ENCODE measurements at places on chromosomes 1 and 21.

GRCh38 chr1:230204842-230205241, 137.8 kb downstream of the GALNT2 start:
- no peak for DNase-seq

GRCh38 chr21:27244776-27245175, 277.9 kb upstream of the ADAMTS5 start:
- DNase-seq: no peak

DNA sequence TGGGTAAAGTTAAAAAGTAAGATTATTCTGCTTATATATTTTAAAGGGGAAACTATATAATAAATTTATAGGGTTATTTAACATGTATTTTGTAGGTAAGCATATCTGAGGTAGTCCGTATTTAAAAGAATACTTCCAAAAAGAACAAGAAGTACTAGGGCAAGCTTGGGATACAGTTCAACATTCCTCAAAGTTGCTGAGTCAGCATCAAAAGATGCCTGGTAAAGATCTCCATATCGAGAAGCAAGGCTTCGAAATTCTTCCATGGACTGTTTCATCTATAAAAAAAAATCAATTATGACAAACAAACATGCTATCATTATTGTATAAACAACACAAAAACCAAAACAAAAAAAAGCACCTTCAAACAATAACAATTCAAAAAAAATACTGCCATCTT, 67.7 kb downstream of the INTS7 start:
- DNase-seq: no peak

DNA sequence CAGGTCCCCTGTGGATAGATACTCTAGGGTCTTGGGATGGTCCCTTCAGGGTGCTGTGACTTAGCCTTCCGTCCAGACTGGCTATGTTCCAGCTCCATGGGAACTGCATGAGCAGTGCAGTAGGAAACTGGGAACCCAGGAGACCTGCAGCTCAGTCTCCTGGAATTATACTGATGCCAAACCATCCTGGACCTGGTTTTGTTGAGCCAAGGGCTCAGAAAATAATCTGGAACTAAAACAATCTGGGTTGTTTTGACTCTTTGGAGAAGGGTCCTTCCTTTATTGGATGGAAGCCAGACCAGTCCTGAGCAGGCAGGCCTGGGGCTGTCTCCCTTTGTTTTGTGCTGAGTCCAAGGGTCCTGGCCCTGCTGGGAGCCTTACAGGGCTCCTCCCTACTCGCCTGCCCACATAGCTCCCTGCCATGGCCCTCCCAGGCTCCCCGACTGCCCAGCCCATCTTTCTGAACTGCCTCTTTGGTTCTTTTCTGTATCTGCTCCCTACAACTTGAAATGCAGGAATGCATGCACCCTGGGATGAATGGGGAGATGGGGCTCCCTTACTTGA, 1.2 kb downstream of the IPO13 start:
- no peak for DNase-seq

- DNase-seq: no peak
Measured at GRCh38 chr21:39430457-39430856, 15.1 kb downstream of the LCA5L start.

GRCh38 chr1:228937851-228938536, 202.7 kb downstream of the RHOU start:
- no peak for DNase-seq

DNA sequence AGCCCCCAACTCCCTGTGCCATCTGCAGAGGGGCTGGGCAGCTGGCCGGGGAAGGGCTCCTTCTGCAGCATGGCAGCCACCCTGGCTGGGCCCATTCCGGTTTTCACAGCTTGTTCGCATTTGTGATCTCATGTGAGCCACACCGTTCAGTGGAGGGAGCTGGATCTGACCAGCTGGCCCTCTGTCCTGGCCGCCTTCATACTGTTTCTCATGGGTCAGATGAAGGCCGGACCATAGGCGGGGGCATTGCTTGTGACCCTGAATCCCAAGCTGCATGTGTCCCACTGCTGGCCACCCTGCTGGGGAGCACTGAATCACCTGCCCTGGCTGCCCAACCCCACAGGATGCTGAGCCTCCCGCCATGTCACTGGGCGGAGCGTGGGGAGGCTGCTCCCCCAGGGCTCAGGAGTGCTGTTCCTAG, 36.4 kb upstream of the PRSS38 start:
- DNase-seq: no peak

DNA sequence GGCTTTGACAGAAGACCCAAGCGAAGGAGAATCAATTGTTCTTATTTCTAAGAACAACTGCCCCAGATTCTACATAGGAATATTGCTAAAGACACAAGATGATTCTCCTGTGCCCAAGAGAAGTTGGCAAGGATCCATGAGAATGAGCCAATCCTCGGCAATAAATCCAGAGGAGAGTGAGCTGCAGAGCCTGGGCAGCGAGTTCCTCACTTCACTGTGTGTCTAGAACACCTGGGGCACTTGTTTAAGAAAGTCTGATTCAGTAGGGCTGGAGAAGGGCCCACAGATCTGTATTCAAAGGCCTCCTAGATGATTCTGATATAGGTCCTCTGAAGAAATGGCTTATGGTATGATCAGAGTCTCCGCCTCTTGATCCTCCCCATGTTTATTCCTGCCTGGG, 31.8 kb downstream of the GADD45A start:
- no peak for DNase-seq

DNA sequence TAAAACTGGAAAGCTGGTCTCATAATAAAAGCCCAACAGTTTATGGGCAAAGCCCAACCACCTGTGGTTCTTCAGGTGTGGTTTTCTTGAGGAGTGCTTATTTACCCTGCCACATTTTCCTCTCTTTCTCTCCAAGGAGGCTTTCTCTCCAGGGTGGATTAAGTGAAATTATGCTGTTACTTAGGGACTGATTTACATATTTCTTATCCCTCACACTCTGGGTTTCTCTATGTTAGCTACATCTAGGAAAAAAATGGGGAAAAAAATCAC, 4.8 kb downstream of the TBX19 start:
- no peak for DNase-seq

DNA sequence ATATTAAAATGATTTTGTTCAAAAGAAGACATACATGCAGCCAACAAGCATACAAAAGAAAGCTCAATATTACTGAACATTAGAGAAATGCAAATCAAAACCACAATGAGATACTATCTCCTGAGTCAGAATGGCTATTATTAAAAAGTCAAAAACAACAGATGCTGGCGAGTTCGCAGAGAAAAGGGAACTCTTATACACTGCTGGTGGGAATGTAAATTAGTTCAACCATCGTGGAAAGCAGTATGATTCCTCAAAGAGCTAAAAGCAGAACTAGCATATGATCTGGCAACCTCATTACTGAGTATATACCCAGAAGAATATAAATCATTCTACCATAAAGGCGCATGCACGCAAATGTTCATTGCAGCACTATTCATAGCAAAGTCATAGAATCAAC, 126.0 kb upstream of the HMCN1 start:
- DNase-seq: no peak

DNA sequence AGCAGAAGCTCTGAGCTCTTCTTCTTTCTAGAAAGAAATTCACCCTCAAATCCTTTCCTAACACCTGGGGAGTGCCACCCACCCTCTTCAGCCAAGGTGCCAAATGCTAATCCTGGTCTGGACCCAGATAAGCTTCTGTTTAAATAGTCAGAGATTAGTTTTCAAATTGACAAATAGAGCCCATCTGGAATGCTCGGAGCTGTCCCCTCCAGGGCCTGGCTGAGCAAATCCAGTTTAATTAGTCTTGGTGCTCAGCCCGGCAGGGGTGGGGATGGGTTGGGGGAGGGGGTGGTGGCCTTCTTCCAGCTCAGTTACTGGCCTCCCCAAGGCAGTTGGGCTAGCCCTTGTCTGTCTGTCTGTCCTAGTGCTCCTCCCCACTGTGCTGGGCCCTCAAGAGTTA, 269.5 kb downstream of the GRIK3 start:
- no peak for DNase-seq

GRCh38 chr1:90969241-90969640, 52.6 kb downstream of the ZNF644 start:
- DNase-seq: no peak

DNA sequence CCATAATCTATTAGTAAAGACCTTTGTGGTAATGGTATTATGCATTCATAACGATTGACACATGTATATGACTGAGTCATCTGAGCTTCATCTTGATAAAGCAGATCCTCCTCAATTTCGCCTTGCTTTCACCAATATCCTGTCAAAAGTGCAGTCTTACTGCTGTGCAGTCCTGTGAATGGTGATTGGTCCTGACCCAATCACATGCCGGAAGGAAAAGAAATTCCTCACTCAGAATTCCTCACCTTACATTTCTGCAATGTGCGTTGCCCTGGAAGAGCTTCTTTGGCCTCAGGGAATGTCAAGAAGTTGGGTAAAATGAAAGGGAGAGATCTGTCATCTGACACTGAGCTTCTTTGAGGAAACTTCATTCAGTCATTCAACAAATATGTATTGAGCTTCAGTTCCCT, 121.0 kb upstream of the TSPAN2 start:
- DNase-seq: no peak

DNA sequence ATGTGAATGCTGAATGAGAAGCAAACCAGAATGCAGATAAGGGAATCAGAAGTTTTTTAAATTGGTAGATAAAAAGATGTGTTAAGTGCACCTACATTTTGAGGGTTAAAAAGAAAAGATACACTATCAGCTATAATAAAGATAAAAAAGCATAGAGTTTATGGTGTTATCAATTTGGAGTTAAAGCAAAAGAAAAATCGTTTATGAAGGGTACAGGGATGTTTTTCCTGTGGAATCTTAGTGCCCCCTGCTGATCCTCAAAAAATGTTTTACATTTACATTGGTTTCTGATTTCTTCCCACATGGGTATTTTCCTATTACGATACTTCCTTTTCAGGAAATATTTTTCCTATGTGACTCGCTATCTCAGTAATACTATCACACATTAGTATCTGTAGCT, 293.5 kb downstream of the MRPL39 start:
- DNase-seq: no peak

DNA sequence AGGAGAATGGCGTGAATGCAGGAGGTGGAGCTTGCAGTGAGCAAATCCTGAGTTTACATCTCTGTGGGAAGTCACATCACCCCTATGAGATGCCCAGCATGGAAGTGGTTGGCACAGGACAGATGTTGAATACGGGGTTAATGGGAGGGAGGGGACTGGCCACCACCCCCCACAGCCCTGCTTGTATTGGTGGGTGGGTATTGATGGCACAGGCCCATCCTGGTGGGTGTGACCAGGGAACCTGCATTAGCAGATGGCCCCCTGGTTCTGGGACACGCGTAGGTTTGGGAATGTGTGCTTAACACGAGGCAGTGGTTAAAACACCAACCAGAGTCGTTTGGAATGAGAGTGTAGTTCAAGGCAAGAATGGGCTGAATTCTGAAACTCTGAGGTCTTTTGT, 117.9 kb downstream of the PRDM2 start:
- DNase-seq: no peak

- DNase-seq: no peak
Measured at GRCh38 chr1:17686258-17686657, 68.9 kb upstream of the ACTL8 start.

GRCh38 chr1:150536836-150537731, 12.1 kb upstream of the ADAMTSL4 start:
- no peak for DNase-seq

GRCh38 chr1:223829678-223830077, 16.1 kb downstream of the TP53BP2 start:
- DNase-seq: no peak

GRCh38 chr1:61121631-61122030, 39.3 kb downstream of the NFIA start:
- DNase-seq: no peak

DNA sequence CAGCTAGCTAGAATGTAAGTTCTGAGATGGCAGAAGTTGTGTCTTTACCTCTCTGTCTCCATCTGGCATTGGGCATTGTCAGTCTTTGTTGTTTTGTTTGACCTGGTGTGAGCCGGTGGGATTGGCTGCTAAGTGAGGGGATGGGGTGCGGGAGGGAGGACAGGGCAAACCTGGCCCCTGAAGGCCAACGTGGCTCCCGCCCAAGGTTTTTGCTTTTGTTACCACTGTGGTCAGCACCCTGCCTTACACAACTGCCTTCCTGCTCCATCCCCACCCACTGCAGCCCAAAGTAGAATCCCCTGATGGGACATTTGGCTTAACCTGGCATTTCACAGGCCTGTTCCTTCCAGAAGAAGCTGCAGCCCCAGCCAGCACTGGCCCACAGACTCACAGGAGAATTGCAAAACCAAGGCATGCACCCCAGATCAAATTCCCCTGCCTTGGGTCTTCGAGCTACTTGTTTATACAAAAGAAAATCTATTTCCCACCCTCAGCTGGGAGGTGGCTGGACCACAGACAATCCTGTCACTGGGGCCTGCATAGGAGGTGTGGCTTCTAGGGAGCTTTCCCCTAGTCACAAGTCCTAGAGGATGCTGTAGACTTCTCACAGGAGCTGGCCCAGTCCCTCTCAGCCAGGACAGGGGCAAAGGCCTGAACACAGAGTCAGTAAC, 147.5 kb downstream of the TRABD2B start:
- no peak for DNase-seq

DNA sequence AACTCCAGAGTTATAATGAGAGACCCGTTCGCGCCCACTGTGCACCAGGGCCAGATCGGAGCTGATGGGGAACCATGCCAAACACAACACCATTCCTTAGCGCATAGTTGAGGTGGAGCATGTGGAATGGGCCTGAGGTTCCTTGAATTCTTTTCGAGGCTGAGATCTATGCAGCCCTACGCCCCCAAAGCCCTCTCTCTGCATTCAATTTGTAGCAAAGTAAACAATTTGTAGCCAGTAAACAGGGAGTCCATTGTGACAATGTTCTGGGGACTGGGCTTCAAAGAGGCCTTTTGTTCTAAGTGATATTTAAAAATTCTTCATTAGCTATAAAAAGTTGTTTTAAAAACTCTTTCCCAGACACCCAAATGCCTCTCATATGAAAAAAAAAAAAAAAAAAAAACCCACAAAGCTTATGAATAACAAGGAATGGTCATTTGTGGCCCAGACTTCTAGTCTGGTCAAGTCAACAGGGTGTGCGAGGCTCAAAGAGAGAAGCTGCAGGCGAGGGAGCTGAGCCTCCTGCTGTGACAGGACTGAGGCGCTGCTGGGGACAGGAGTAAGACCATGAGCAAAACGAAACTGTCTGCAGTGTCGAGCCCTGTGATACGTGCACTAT, 30.6 kb upstream of the KCNE2 start:
- no peak for DNase-seq

GRCh38 chr1:109159326-109159725, 45.4 kb downstream of the ELAPOR1 start:
- DNase-seq: no peak

DNA sequence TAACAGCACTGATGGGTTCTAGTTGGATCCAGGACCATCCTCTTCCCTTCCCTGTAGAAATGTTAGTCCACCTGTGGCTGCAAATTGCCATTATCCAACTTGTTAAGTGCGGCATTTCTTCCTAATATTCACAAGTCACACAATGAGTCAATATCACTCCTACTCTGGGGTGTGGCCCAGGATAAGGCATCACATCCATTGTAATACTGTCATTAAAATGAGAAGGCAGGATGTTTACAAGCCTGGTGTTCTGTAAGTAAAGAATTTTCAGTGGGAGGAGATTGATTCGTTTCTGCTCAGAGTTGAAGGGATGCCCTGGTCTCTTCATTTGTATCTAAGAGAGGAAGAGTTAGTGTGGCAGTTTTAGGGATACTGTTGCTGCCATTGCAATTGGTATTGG, 18.1 kb upstream of the ARHGAP29 start:
- no peak for DNase-seq

Data from stimulated activated CD4-positive, alpha-beta T cell treated with anti-CD3 and anti-CD28 coated beads, Interleukin-4, amount 100 ng/mL, for 1 hour (primary cell).